ENCODE measurements at places on chromosomes 4 and X.

- no peak for DNase-seq
Measured at GRCh38 chrX:133881007-133881406, 104.4 kb downstream of the GPC3 start.

GRCh38 chr4:102400898-102401297 lies 55.6 kb upstream of the SLC39A8 start:
- DNase-seq: no peak

GRCh38 chrX:46791927-46792809 lies 33.2 kb upstream of the SLC9A7 start:
- DNase-seq: no peak

DNA sequence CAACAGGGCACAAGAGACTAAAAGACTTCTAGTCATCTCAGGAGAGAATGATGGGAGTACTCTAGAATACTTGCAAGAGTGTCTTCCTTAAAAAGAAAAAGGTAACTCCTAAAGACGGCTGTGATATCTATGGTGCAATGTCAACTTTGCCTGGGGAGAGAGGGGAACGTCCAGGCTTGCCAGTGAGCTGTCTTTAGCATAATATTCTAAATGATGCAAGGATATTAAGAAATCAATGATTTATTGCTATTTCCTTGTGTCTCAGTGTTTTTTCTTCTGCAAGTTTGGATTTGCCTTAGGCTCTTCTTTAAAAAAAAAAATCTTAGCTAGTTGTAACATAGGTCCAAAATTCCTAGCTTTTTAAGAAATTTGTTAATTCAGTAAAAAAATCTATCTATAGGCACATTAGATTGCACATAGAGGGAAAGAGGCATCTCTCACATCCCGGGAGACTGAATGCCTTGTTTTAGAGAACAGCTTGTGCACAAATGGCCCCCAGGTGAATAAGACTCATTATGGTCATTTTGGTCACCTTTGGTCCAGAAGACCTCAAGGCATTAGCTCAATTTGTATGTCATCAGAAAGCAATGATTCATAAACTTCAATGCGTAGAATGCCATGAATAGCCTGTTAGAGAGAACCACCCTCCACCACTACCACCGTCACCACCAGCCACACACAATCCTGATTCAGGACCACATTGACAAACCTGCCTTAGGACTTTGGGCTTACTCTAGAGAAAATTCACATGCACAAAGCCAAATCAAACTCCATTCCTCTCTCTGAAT lies 104.1 kb downstream of the PALLD start:
- no peak for DNase-seq

- DNase-seq: no peak
Measured at GRCh38 chr4:7867701-7868435, 71.8 kb downstream of the AFAP1 start.

DNA sequence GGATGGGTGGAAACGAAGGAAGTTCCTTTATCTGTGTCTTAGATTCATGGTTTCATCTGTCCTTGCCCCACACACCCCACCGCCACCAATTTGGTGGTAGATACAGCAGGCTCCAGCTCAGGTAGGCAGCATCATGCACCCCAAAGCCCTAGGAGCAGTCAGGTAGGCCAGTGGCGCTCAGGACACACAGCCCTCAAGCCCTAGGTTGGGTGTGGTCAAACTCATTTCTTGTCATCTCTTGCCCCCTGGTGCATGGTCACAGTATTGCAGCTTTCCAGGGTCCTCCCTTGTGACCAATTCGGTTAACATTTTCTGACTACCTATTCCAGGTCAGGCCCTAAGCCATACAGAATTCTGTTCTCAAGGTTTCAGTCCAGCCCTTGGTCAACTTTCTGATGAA lies 14.5 kb upstream of the PRRG3 start:
- DNase-seq: peak; percentile 53

GRCh38 chrX:150870487-150871340 lies 27.8 kb downstream of the CD99L2 start:
- DNase-seq: no peak

DNA sequence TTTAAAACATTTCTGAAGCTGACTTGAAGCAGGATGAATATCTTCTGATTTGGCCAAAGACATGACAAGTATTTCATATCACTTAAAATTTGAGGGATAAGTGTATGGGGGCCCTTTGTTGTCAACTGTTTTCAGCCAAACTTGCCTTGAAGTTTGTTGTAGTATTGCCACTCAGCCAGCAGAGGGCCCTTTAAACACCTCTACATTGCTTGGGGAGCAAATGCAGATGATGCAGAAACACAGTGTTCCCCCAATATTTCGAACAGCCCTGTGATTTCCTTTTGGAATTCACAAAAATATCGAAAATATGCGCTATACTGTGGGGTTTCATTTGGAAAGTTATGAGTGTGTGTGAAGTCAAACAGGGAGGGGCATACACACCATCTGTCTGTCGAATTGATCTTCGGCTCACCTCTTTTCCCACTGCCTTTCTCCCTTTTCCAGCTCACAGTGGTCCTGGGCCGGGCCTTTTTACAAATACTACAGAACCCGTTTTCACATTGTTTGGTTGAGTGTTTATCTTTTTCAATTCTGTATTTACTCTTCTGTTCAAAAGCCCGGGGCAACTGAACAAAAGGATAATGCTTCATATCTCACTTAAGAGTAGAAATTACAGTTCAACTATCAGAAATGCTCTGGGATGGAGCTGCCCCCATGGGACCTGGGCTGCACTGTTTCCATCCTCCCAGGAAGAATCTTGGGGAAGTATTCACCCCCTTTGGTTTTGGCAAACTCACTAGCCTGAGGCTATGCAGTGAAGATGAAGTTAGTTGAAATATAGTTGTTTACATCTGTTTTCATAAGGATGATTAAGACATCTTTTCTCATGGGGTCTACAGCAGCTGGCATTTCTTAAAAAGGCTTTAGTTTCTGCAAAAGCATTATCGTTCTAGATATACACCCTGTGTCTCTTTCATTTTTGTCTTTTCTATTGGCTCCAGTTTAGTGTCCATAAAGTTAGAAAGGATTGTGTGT lies 137.6 kb downstream of the EGF start:
- peak; percentile 26 for DNase-seq

GRCh38 chr4:91325495-91325894 lies 978.3 kb upstream of the GRID2 start:
- no peak for DNase-seq

DNA sequence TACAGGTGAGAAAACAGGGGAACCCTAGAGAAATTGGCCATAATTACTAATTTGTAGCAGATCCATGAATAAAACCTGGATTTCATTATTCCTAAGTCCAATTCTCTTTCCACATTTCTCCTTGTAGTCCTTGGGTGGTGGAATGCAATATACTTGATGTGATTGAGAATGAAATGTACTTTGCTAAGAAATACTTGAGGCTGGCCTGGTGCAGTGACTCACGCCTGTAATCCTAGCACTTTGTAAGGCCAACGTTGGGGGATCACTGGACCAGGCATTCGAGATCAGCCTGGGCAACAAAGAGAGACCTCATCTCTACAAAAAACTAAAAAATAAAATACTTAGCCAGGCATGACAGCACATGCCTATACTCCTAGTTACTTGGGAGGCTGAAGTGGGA lies 15.9 kb downstream of the TMEM184C start:
- DNase-seq: no peak

DNA sequence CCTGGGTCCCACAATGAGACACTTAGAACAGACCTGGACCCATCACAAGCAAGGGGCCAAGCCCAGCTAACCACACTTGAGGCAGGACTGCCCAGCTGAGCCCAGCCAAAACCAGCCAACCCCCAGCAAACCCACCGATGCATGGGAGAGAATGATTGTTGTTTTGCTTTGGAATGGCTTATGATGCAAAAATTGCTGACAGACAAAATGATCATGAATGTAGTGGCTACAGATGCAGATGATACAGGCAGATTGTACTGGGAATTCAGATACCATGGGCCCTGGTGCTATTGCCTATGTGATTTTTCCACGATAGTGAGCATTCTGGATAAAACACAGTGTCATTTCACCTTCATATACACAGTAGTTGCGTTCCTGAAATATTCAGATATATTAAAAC lies 9.0 kb upstream of the ZCCHC4 start:
- DNase-seq: no peak

GRCh38 chr4:98909646-98910401 lies 19.1 kb downstream of the EIF4E start:
- DNase-seq: no peak

DNA sequence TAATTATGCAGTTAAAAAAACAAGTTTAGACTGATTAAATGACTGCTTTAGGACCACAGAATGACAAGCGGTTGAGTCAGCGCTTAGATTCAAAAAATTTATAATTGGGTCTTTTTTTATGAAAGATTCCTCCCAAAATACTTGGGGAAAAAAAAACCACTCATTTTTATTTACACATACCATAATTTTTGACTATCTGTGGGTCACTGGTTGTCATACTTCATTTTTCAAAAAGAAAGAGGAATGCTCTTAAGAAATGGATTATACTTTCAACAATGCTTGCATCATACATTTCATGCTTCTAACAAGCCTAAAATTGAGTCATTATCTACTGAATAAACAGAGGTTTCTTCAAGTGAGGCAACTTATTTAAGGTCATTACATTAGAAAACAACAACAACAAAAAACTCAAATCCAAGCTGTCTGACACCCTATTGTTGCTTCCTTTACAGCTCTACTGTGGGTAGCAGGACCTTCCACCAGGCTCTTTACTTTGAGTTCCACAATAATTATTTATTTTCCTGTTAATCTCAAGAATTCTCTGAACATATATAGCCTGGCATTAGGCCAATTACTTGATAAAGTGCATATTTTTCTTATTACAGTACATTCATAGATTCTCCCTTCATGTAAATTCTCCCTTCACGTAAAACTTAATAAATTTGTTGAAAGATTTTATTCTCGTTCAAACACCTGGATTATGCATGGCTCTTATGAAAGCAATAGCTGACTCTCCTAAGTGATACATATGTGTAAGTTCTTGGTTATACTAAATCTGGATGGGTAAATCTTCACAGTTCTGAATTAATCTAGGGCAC lies 445.5 kb downstream of the PCDH10 start:
- no peak for DNase-seq

GRCh38 chr4:93710101-93710846 lies 118.3 kb upstream of the ATOH1 start:
- DNase-seq: no peak

DNA sequence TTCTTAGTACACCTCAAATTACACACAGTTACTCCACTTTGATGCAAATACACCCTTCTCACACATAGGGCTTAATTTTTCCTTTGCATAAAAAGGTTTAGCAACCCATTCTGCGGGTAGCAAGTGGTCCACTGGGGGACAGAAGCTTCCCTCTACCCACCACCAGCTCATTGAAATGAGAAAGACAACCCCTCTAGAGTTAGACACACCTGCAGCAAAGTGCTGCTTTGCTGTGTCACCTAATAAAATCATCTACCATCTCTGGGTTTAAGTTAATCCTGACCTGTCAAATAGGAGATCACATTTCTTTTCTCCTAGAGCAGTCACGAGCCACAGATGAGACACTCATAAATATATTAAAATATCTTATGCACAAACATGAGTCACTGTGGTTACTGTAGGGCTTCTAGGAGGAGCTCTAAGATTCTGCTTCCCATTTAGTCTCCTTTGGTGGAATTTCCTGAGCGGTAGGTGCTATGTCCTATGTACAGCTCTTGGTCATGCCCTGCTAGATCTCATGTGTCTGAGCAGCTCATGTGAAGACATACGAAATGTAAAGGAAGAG lies 11.9 kb downstream of the BMX start:
- no peak for DNase-seq

- DNase-seq: no peak
Measured at GRCh38 chr4:127708985-127709384, 21.2 kb upstream of the SLC25A31 start.

DNA sequence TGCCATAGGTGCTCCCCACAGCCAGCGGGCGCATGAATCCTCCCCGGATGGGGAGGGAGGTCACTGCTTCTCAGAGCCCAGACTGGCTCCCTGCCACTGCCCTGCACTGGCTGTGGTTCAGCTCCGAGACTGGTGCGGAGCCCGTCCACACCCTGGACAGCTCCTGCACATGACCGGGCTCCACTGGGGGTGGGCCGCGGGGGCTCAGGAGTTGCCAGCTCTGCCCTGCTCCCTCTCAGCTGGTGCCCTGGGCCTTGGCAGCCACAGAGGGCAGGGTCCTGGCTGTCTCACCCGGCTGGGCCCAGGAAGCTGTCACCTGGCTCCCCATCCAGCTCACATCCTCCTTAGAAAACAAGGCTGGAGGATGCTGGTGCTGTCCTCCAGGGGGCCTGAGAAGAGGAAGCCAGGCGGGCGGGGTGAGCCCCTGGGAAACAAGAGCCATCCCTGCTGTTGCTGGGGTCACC lies 64.9 kb upstream of the ADRA2C start:
- no peak for DNase-seq

DNA sequence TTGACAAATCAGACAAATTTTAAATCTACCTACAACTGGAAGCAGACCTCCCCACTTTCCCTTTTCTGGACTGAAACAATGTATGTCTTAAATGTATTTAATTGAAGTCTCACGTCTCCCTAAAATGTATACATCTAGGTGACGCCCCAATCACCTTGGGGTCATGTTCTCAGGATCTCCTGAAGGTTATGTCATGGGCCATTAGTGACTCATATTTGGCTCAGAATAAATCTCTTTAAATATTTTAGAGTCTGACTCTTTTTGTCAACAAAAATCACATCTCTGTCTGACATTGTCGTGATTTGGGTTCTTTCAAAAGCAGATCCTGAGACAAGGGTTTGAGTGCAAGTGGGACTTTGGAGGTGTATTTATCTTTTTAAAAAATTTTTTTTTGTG lies 26.2 kb upstream of the BOD1L1 start:
- no peak for DNase-seq

- DNase-seq: no peak
Measured at GRCh38 chr4:99022566-99022965, 27.0 kb downstream of the METAP1 start.

GRCh38 chrX:38095971-38096529 lies 89.7 kb downstream of the SYTL5 start:
- DNase-seq: no peak

DNA sequence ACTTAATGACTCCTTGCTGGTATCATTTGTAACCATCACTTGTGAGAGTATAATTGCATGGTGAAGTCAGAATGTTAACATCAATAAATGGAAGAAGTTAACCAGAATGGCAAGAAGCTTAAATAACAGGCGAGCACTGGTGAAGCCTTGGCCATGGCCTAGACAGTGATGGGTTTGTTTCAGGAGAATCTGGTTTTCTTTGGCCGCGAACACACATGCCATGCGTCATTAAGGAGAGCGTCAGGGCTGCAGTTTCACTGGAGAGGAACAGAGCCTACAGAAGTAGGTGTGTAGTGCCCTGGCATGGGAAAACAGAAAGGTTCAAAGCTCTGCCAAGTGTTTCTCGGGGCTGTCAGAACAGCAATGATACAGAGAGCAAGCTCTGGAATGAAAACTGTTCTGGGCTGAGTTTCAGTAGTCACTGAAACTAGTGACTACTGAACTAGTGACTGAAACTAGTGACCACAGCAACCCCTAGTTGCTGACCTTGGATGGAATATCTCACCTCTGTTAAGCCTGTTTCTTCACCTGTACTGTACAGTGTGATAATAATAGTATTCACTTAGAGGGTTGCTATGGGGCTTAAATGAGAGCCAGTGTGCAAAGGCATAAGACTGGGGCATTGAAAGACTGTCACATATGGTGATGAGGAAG lies 93.8 kb downstream of the C4orf51 start:
- no peak for DNase-seq

- DNase-seq: no peak
Measured at GRCh38 chr4:16869594-16870245, 28.7 kb downstream of the LDB2 start.
